Thyroid gland (tissue), 4 donors: ENCODE measurements at places on chromosomes 3 and 15.

- H3K4me1 ChIP-seq, result peaks cover 9% of the 10 kb centered on the region
- H3K27me3 ChIP-seq, result no peaks in the 10 kb centered on the region
- H3K4me3 ChIP-seq, result no peak overlapping the region
- H3K27ac ChIP-seq, result no peak overlapping the region
- no peaks in the 10 kb centered on the region for H3K36me3 ChIP-seq
- no peak for DNase-seq
Observed at GRCh38 chr15:43908516-43909050, 81.8 kb downstream of the WDR76 start.

- no peaks in the 10 kb centered on the region for H3K4me1 ChIP-seq
- no peaks in the 10 kb centered on the region for H3K27me3 ChIP-seq
- no peak overlapping the region for H3K4me3 ChIP-seq
- H3K27ac ChIP-seq, result no peak overlapping the region
- DNase-seq, result no peak
Observed at GRCh38 chr3:45778761-45779201, 17.6 kb downstream of the SLC6A20 start.

DNA sequence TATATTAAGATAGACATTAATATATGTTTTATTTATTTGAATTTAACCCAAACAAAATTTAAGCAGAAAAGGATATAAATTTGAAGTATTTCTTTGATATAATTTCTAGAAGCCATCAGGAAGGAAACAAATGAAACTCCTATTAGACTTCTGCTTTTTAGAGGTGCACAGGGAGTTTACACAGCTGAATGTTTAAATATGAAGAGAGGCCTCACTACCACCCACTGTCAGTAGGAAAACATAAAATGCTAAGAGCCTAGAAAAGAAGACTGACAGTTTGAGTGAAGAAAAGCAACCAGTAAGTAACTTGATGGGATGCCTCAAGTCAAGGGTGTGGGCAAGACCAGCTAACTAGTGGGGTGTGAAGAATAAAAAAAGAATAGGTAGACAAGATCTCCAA, 19.7 kb downstream of the PLSCR2 start:
- H3K27ac ChIP-seq, result no peak overlapping the region
- no peaks in the 10 kb centered on the region for H3K36me3 ChIP-seq
- no peak overlapping the region for H3K4me3 ChIP-seq
- no peaks in the 10 kb centered on the region for H3K27me3 ChIP-seq

DNA sequence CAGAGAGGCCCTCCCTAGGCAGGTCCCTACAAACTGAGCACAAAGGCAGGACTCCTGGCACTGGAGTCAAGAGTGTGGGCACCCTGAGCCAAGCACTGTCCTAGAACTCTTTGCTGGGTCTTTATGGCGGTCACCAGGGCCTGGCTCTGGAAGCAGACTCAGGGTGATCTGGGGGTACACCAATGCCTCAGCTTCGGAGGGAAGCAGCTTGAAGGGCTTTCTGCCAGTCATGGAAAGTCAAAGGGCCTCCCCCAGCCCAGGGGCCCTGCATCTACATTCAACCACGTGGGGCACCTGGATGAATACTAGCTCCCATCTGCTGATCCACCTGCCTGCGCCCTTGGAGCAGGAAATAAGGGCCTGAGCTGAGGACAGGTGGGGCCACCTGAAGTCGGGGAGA, 7.4 kb downstream of the EPB42 start:
- no peak for DNase-seq
- no peak overlapping the region for H3K4me3 ChIP-seq
- no peaks in the 10 kb centered on the region for H3K36me3 ChIP-seq
- H3K4me1 ChIP-seq, result no peaks in the 10 kb centered on the region

GRCh38 chr15:76149291-76149915, 89.6 kb downstream of the TMEM266 start:
- peaks cover 7% of the 10 kb centered on the region for H3K4me1 ChIP-seq
- H3K27ac ChIP-seq, result no peak overlapping the region
- H3K36me3 ChIP-seq, result no peaks in the 10 kb centered on the region
- no peaks in the 10 kb centered on the region for H3K27me3 ChIP-seq
